ENCODE measurements at places on chromosomes 13 and 19. TPM values are rescaled to one million over a fixed set of nuclear protein-coding genes. Genes with fewer than 3 reads are reported as not detected.
A peak's percentile ranks its signal among the peaks of the same experiment; 100 is the strongest.

DNA sequence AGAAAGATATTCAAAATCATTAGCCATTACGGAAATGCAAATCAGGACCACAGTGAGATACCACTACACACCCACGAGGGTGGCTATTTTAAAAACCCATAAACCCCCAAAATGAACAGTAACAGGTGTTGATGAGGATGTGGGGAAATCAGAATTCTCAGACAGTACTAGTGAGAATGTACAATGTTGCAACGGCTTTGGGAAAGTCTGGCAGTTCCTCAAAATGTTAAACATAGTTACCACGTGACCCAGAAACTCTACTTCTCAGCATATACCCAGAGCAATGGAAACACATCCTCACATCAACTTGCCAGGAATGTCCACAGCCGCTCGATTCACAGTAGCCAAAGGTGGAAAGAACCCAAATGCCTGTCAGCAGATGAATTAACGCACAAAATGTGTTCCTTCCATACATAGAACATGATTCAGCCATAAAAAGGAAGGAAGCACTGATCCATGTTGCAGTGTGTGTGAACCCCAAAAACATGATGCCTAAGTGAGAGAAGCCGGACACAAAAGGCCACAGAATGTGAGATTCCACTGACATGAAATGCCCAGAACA, 7.0 kb downstream of the PLVAP start:
- no peak for DNase-seq

DNA sequence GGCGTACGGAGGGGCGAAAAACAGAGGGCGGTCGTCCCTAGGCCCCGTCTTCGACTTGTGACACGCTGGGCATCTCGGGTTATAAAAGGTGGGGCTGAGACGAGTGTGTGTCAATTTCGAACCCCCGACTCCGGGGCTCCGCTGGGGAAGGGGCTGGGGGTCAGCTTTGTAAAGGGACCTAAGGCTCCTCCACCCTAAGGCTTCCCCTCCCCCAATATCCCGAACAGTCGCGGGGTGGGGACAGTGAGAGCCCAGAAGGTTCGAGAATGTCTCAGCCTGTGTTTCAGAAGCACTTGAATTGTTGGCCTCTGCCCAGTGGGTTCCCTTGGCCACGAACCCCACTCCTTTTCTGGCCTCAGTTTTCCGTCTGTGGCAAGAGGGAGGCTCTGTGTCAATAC, 450 bp downstream of the SELENOW start:
- DNase-seq = peak; percentile 60

DNA sequence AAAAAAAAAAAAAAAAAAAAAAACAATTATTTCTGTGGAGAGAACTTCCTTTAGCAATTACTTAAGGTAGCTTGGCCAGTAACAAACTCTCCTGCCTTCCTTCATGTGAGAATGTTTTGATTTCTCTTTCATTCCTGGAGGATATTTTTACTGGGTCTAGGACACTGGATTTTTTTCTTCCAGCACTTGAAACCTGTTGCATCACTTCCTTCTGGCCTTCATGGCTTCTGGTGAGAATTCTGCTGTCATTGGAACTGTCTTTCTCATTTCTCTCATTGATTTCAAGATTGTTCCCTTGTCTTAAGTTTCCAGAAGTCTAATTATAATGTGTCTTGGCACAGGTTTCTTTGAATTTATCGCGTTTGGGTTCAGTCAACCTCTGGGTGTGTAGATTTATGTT, 19.3 kb upstream of the RAB20 start:
- no peak for DNase-seq

DNA sequence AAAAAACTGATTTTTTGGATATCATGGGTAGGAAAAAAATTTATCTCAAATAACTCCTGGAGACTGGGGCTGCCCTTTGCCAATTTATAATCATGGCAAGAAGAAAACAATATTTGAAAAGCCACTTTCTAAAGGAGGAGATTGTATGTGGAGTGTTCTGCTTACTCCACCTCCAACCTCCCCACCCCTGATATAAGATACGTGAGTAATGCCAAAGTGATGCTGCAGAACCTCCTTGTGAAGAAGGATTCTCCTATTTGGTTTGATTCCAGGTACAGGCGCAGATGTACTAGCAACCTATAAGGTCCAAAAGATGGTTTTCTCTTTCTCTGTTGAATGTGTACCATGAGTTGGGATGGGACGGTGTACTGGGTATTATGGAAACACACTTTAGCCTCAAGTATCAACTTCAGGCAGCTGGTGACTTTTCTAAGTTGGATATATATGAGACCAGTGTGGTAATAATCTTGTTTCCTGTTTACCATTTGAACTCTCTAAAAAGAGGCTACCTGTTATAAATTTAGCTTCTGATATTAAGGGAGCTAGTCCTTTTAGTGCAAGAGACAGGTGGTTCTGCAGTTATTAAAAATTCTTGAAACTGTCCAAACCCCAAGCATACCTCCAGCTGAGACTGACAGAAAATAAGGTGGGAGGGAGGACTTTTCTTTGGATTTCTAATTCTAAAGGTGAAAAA, 724.0 kb upstream of the MIR17HG start:
- no peak for DNase-seq

GRCh38 chr13:51823863-51824262, 19.9 kb upstream of the DHRS12 start:
- no peak for DNase-seq

DNA sequence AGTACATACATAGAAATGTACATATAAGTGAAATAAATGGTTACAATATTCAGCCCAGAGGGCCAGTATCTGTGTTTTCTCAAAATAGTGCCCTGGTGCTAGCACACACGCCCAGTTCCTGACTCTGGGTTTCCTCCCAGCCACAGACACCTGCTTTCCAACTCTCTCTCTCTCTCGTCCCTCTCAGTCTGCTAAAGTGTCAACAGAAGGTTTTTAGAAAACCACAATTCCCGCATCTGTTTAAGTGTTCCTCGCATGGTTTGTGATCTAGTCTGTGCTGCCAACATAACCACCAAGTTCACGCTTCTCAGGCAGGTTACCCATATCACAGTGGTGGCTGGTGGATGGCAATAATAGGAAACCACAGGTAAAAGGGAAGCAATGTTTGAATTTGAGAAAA, 17.8 kb upstream of the UPF3A start:
- DNase-seq = no peak

EDNRB gene
- total RNA-seq = 52.1 TPM

ARID3A gene
- total RNA-seq = 3.4 TPM

USHBP1 gene
- 6.6 TPM for total RNA-seq

BCL2L12 gene
- total RNA-seq = 6.5 TPM

CEACAM16 gene
- not detected for total RNA-seq

ABHD13 gene
- 5.9 TPM for total RNA-seq

Data from right atrium auricular region (tissue), 2 donors.